ENCODE measurements at places on chromosomes 2 and 18.

- no peak for DNase-seq
Observed at GRCh38 chr2:199471443-199472057, 13.8 kb upstream of the SATB2 start.

DNA sequence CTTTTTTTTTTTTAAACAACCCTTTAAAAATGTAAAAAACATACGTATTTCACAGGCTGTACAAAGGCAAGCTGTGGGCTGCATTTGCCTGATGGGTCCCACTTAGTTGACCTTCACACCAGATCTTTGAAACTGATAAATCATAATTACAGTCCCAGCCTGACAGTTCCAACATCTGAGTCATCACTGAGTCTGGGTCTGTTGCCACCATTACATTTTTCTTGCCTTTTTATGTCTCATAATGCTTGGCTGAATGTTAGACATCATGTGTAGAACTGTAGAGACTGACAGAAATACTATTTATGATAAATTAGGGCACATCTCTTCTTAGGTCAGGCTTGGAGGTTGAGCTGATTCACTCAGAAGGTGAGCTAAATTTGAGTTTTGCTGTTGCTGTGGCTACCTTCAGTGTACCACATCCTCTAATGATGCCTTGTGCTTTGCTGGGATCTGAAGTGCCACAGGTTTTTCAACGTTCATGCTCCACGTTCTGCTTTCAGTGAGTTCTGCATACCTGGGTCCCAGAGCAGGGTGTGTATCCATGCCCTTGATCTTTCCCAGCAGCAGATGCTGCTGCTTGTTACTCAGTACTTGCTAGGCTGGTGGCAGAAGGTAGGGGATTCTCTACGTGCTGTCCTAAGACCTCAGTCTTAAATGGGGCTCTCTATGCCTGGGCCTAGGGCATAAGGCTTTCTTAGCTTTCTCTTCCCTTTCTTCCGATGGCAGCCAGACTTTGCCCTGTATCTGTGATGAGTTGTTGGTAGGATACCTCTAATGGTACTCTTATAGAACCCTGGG, 160.6 kb upstream of the SMAD7 start:
- DNase-seq: no peak

- DNase-seq: no peak
Observed at GRCh38 chr18:59910967-59911366, 11.2 kb downstream of the PMAIP1 start.

DNA sequence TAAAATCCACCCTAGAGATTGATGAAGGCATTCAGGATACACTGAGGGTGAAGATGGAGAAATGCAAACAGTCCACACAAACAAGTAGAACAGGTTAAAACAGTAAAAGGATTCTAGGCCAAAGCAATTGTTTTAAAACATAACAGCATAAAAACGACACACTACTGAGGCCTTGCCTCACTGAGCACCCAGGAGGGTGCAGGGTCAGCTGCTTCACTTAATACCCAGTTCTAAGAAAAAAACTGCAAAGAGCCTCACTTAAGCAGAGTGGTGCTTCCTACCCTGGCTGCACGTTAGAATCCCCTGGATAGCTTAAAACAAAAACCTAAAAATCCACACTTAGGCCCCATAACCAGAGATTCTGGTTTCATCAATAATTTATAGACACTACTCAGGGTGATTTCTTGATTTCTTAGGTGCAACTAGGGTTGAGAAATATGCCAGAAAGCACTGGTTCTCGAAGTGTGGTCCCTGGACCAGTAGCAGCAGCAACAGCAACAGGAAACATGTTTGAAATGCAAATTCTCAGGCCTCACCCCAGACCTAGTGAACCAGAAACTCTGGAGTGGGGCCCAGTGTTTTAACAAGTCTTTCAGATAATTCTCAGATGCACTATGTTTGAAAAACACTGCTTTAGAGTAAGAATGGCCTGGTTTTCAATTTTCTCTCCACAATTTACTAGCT, 279.1 kb downstream of the ZEB2 start:
- DNase-seq: no peak

GRCh38 chr18:6683112-6683876, 46.2 kb upstream of the ARHGAP28 start:
- no peak for DNase-seq

DNA sequence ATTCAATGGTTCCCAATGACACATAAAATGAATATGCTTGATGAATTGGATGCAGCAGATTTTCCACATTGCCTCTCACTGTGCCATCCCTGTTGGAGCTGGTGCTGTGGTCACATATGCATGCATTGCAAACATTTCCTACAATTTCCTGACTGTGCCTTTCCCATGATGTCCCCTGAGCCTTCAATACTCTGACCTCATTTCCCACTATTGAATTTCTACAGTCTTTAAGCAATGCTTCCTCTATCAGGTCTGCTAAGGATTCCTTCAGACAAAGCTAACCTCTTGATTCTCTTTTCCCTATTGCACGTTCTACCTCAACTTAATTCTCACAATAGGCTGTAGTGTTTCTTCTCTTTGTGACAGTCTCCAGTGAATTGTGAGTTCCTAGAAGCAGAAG, 342.5 kb upstream of the CRIM1 start:
- DNase-seq: no peak
